Fibroblast of mammary gland (primary cell): ENCODE measurements at places on chromosomes 1 and 21.

- DNase-seq = no peak
These were observed 9.7 kb upstream of the GPR61 start for GRCh38 chr1:109529881-109530456.

- no peak for DNase-seq
These were observed 28.6 kb upstream of the STUM start for GRCh38 chr1:226519716-226520598.

DNA sequence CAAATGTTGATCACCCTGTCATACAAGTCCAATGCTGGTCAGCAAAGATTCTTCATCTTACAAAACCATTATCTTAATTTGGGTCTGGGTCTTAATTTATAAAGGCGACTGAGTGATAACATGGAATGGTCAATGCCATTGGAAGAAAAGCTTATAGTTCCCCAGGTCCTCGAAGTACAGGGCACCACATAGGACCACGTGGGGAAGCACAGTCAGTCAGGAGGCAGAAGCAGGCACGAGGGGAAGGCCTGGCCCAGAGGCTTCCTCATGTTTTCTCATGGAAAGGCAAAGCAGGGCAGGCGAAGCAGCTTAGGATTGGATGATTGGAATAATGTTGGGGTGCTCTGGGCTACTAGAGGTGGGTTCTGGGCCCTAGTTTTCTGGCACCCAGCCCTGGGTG, 175.7 kb downstream of the FASLG start:
- DNase-seq = no peak

DNA sequence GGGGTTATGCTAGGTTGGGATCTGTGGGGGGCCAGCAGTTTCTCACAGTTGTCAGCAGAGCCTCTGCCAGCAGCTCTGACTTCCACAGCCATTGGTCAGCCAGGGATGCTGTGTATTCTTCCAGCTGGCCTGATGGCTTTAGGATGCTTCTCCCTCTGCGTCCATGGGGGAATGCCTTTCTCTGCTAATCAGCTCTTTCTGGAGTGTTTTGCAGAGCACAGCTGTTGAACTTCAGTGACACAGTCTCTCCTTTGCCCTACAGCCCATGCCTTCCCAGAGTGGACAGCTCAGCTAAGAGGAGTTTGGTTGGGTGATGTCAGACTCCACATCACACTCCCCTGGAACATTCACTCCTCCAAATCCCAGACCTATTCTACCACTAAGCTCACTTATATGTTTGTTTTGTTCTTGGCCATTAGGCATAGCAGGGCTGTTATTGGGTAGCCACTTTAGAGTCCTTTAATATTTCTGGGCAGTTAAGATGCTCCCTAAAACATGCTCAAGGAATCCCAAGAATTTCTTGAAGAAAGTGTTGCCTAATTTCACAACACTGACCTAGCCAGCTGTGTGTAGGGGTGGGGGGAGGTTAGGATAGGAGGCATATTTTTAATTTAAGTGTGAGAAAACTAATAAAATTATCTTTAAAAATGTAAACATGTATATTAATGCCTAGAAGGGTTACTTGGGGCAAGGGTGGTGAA, 75.3 kb upstream of the KIAA0040 start:
- DNase-seq = peak; percentile 91

GRCh38 chr1:203671047-203671446, 44.4 kb downstream of the ATP2B4 start:
- DNase-seq = peak; percentile 83
